ENCODE measurements at places on chromosomes 7 and 10.

DNA sequence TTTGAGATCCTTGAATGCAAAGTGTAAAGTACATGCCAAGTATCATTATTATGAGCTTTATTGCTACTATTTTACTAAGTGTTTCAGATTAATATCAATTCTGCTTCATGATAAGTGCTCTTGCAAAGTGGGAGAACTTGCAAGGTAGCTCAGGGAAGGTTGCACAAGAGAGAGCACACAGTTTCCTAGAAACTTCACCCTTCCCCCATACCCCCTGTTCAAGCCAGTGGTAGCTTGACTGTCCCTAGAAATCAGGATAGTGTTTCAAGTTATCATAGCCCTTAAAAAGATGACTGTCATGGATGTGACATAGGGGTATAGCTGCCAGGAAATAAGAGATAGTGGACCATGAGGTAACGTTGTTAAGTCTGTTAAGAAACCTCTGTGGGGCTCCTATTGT is 251.5 kb downstream of the TRIL start:
- no peak for DNase-seq

DNA sequence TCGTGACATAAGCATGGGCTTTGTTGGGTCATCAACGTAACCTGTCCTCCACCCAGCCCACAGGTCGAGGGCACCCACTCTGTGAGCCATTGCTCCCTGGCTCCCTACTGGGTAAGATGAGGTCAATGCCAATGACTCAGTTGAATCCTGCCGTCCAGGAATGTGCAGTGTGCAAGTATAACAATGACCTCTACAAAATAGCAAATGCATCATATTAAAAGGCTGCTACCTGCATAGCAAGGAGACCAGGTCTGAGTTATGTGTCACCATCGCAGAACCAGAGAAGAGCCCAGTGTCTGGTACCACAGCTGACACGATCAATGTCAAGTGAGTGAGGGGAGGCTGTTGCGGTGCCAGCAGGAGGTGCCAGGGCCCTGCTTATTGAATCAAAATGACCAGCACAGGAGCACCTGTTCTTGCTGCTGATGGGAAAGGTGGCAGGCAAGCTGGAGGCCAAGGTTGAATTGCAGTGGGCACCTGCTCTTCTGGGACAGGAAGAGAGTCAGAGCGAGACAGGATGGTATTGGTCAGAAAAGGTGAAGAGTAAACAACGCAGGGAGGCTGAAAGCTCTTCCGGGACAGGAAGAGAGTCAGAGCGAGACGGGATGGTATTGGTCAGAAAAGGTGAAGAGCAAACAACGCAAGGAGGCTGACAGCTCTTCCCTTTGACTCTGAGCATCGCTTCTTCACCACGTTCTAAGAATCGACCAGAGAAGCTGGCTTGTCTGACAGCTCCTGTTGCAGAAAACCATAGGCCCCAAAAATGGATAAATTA is 108.7 kb upstream of the ADAM12 start:
- DNase-seq = no peak

DNA sequence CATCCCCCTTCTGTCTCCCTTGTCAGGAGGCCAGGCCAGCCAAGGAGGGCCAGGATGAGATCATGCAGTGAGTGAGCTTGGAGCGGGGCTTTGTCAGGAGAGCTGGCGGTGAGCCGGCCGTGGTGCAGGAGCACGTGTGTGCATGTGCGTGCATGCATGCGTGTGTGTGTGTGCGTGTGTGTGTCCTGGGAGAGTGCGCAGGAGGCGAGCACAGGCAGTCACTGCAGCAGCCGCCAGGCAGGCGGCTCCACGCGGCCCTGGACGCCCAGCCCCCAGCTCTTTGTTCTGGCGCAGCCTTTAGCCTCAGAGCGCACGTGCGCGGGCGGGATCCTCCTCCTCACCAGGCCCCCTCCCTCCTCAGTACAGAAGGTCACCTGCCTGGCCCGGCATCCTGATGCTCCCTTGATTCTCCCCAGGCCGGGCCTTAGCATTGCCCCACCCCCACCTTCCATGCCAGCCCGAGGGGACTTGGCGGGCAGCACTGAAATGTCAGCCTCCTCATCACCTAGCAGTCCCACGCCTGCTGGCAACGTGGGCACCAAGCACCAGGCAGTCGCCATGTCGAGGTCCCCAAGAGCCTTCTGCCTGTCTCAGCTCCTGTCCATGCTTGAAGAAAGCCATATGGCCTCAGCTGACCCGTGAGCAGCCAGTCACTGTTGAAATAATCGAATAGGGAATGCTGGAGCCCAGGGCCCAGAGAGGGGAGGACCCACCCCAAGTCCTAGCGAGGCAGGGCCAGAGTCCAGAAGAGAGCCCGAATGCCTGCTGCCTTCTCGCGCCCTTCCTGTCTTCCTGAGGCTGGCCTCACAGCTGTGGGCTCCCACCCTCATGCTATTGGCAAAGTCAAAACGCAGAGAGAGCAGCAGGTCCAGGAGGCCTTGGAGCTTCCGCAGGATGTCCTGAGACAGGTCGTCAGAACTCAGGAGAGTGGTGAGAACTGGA is 125.9 kb upstream of the PPIF start:
- peak; percentile 93 for DNase-seq

- no peak for DNase-seq
Observed at GRCh38 chr10:70777063-70777875, 7.9 kb downstream of the TBATA start.

GRCh38 chr10:37638569-37638968 is 218.8 kb downstream of the ZNF248 start:
- DNase-seq = no peak

DNA sequence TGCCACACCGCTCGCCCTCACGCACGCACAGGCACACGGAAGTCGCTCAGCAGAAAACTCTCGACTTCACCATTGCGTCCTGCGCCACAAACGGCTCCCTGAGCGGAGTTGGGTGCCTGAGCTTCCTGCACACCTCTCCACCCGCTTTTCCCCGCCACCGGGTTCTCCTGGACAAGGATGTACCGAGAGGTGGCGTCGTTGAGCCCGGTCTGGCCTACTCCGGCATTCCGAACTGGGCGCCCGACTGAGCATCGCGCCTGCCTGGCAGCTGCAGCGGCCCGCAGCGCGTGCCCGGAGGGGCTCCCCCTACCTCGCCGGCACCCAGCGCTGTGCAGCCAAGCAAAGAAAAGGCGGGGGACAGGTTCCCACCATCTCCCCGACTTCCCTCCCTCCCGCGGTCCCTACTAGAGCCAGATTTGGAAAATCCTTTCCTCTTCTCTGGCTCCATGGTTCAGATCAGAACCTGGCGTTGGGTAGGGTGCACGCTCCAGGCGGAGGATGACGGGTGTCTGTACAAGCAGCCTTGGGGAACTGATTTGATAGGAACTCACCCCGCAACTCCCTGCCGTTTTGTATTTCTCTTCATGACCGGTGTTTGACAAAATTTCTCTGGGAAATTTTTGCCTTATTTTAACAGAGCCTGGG is 1.7 kb downstream of the SORCS3 start:
- DNase-seq = peak; percentile 19

GRCh38 chr7:138515001-138515528 is 55.0 kb downstream of the TRIM24 start:
- DNase-seq = no peak

DNA sequence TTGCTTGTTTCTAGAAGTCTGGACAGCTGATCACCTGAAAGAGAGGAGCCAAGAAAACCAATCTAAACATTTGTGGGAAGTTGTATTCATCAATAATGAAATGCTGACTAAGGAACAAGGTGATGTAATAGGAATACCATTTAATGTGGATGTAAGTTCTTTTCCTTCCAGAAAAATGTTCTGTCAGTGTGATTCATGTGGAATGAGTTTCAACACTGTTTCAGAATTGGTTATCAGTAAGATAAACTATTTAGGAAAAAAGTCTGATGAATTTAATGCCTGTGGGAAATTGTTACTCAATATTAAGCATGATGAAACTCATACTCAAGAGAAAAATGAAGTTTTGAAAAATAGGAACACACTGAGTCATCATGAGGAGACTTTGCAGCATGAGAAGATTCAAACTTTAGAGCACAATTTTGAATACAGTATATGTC is 39.8 kb upstream of the ZNF37A start:
- DNase-seq = peak; percentile 71

DNA sequence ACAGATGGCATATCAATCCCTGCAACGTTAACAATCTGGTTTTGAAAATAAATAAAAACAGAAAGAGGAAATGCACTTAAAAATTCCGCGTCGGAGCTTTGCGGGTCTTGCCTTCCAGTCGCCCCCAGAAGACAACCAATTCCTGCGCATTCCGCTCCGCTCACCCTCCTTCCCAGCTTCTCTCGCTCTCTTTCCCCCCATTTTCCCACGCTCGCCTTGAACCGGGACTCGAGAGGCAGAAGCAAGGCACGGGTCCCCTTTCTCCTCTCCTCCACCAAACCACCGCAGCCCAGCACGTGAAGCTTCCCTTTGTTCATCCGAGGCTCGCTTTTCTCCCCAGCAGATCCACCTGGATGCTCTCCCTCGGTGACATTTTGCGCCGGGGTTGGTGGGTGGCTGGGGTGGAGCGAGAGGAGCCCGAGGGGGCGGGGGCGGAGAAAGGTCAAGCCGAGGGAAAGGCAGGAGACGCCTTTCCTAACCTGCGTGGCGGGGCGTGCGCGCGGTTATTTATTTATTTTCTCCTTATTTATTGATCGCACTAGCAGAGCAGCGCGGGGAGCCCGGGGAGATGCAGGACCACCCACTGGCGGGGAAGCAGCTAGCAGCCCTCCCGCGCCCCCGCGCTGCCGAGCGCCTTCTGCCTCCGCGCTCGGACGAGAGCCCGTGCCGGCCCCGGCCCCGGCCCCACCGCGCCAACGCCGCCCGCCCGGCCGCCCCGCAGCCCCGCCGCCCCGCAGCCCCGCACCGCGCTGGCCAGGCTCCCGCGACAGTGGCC is at the start of gene KCND2:
TSS of gene KCND2 (plus strand) at position 475 of the 775 bp plus-strand sequence.
- DNase-seq = no peak

- no peak for DNase-seq
Observed at GRCh38 chr7:133776266-133776665, 350.9 kb upstream of the LRGUK start.

- DNase-seq = no peak
Observed at GRCh38 chr10:129411772-129412171, 55.3 kb upstream of the MGMT start.

GRCh38 chr10:66535439-66535838 is 390.4 kb upstream of the LRRTM3 start:
- DNase-seq = no peak

- peak; percentile 17 for DNase-seq
Observed at GRCh38 chr7:148264933-148265557, 325.5 kb upstream of the C7orf33 start.

DNA sequence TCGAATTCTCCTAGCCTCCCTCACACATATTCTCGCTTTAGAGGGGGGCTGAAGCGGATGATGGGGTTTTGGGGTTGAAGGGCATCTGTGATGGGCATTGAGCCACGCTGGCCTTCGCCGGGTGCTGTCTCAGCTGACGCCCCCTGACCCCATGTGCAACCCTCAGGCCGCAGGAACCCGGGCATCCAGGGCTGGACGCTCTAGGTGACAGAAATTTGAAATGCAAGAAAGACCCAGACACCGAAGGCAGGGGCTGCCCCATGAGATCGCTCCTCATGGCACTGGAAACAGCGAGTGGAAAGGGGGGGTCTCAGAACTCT is 664 bp upstream of the C10orf88 start:
- no peak for DNase-seq

GRCh38 chr10:73376679-73377078 is 18.0 kb upstream of the CFAP70 start:
- no peak for DNase-seq

- peak; percentile 76 for DNase-seq
Observed at GRCh38 chr7:116630932-116631671, 40.9 kb upstream of the MET start.

GRCh38 chr7:40673285-40673684 is 538.5 kb downstream of the SUGCT start:
- DNase-seq = peak; percentile 85

DNA sequence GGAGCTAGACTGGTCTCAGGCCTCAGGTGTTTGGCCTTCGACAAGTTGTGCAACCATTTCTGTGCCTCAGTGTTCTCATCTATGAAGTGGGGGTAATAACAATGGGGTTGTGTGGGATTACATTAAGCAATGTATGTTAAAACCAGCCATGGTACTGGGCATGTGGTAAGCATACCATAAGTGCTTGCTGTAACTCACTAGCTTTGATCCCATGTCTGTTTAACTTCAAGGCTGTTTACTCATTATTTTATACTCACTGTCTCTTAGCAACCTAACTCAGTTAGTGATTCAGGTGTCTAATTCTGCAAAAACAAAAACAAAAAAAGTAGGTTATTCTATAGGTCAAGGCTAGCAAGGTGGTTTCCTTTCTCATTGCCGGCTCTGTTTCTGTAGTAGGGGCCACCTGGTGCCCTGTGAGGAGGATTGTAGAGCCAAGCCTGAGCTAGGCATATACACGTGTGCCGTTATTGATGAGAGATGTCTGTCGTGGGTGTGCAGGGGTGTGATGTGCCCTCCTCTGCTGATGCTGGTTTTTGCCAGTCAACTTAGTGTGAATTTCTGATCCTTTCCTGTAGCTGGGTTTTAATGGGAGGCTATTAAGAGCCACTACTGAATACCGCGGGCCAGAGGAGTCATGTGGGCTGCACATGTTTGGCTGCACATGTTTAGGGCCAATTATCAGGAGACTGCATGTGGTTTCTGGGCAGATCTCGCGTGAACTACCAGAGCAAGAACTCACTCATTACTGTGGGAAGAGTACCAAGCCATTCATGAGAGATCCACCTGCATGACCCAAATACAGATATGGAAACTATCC is 56.2 kb downstream of the EEPD1 start:
- peak; percentile 60 for DNase-seq

DNA sequence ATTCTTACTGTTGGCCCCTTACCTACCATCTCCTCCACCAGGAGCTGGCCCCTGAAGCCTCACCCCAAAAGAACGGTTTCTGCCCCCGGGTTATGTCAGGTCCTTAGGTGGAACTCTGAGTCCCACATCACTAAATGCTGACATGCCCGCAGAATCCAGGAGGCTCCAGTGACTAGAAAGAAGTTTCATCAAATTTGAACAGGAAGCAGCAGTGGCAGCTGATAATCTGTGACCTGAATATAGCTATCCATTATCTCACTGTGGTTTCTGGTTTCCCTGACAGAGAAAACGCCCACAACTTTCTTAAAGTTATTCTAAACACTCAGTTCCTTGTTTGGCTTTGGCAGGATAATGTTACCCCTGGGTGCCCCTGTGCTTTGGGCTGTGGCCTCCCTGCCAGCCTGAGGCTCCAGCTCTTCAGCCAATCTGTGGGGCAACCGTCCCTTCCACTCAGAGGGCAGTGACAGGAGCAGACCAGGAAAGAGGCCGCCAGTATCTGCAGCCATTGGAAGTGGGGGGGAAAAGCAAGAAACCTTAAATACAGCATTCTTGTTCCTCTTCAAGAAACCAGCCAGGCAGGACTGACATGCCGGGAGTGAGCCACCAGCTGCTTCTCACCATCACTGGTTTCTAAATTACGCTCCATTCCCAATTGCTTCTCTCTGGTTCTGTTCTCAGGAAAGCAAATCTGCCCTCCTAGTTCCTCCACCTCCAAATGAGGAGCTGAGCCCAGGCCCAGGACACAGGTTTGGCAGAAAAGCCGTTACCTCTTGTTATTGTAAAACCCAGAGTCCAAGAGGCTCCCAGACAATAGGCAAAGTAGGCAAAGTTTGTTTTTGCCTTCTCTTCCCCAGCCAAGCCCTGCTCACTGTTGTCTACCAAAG is 41.2 kb upstream of the VCL start:
- peak; percentile 34 for DNase-seq
